ENCODE measurements at places on chromosomes 3 and 15.

DNA sequence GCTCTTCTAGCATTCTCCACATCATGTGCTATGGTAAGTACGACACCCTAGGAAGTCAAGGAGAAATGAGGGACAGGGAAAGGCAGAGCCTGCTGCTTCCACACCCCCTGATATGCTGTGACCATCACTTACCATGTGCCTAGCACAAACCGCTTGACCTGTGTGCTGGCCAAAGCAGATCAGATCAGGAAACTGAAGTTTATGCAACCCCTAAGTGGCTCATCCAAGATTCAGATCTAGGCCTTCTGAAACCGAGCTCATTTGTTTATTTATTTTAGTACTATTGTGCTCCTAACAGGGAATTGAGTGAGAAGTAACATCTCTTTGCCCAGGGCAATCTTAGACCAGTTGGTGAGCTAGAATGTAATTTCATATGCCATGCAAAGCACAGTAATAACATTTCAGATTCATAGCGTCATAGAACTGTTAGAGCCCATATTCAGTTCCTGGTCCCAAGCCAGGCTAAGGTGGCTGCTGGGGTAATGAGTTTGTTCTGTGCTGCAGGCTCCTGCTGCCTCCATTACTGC, at the start of gene RTP2:
Gene RTP2 (minus strand): TSS at position 51 of the 527 bp plus-strand sequence. CDS start 429 bp downstream, outside the sequence.
- no peak for DNase-seq

GRCh38 chr3:148865049-148865448, at the start of gene CPA3:
Gene CPA3, plus strand, starts transcription at chr3:148865296. Its CDS starts 12 bp downstream, at chr3:148865308.
- DNase-seq = no peak

- DNase-seq = no peak
These were observed 189.5 kb downstream of the WDR72 start for GRCh38 chr15:53569751-53570480.

- DNase-seq = no peak
These were observed 2.9 kb upstream of the MKRN2 start for GRCh38 chr3:12553921-12554391.

DNA sequence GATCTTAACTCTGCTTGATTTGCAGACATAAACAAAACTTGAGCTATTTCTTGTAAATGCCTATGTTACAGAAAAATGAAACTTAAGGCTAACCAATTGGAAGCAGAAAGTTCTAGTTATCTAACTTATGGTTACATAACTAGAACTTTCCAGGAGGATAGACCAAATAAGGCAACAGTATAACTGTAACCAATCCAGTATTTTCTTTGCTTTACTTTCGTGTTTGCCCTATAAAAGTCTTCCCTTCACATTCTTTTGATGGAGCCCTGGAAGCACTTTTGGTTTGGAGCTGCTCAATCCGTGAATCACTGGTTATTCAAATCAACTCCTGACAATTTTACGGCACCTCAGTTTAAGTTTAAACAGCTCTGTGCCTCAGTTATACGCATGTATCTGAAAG, 164.6 kb downstream of the SUCLG2 start:
- DNase-seq = no peak

DNA sequence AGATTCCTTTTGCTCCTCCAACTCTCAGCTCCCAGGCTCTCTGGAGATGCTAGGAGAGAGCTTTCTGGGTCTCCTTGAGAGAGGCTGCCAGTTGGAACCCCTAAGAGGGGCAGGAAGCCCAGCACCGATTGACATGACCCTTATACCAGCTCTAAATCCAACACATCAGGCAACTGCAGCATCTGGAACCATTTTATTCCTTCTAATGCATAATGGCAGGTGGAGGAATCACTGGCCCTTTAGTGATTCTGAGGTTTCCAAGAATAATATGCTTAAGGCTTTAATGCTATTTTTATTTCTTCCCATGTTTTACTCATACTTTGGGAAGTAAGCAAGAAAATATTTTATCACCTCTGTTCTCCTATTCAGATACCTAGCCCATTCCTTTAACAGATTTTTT, 60.3 kb upstream of the TEX264 start:
- DNase-seq = no peak

DNA sequence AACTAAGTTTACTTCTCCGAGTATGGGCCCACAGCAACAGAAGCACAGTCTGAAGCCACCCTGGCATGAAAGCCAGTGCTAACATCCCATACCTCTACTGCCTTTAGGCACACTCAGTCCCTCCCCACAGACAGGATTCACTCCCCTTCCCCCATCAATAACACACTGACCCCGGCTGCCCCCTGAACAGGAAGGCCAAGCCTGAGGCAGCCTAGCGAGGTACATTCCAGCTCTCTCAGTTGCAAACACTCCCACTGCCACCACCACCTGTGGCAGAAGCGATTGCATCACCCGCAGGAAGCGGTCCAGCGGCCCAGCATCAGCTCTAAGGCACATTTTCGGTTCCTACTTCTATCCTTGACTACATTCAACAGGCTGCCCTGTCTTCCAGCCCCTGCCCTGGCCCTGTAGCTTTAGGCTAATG, 7.0 kb upstream of the BMF start:
- DNase-seq = no peak

DNA sequence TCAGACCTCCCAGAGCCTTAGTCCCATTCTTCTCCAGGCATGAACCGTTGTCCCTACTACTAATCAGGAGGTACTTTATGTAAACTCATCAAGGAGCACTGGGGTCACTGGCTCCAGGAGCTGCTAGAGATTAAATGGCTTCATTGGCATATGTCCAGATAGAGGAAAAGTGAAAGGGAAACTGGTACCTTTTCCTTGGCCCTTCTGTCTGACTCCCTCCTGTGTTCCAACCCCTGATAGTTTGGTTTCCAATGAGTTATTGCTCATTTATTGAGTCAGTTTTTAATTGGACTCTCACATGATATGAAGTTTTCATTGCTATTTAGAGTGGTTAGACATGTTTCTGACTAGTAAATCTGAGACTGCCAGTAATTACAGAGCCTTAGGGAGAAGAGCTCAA, 130.5 kb upstream of the BFSP2 start:
- no peak for DNase-seq

GRCh38 chr3:78174821-78175220, 1134.9 kb downstream of the ROBO2 start:
- no peak for DNase-seq

GRCh38 chr3:64178419-64178818, 46.8 kb downstream of the PRICKLE2 start:
- no peak for DNase-seq

DNA sequence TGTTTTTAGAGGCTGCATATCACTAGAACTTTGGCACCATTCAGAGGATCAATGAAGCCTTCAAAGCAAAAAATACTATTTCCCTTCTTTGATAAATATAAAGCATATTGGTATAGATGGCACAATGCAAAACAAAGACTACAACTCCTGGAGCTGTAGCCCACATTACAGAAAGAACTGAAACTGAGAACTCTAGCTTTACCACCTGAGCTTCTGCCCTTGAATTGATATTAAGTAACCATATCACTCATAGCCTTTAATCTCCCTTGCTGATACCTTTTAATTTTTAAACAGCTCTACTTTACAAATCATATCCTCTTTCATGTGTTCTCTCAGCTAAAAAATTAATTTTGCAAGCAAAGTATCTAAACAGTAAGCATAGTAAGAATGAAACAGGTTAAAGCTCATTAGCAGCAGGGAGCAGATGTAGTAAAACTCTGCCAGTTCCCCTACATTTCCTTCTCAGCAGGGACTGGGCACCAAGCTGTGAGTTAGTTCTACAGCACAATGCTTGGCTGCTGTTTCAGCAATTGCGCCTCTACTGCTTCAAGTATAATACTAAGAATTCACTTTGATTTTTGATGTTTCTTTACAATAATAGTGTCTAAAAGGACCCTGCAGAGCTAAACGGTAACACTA, 97.9 kb upstream of the NANOGP8 start:
- DNase-seq = no peak

- no peak for DNase-seq
These were observed 72.5 kb downstream of the OPA1 start for GRCh38 chr3:193665370-193665989.

DNA sequence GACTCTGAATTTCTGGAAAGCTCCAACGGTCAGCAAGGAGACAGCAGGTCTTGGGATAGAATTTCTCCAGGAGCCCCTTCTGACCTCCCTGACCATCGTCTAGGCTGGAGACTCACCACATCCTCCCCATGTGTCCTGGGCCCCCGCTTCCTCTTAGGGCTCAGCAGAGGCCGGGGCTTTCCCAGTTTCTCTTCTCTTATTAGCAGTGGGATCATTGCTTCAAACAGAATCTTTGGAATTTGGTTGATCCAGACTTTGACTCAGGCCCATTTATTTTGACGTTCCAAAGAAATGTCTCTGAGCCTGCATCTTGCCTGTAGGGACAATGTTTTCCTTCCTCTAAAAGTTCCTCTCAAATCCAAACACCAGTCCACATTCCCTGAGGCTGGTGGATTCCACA, 38.4 kb upstream of the SLC6A6 start:
- no peak for DNase-seq

- no peak for DNase-seq
These were observed 358.9 kb downstream of the RBMS3 start for GRCh38 chr3:29639578-29640290.

DNA sequence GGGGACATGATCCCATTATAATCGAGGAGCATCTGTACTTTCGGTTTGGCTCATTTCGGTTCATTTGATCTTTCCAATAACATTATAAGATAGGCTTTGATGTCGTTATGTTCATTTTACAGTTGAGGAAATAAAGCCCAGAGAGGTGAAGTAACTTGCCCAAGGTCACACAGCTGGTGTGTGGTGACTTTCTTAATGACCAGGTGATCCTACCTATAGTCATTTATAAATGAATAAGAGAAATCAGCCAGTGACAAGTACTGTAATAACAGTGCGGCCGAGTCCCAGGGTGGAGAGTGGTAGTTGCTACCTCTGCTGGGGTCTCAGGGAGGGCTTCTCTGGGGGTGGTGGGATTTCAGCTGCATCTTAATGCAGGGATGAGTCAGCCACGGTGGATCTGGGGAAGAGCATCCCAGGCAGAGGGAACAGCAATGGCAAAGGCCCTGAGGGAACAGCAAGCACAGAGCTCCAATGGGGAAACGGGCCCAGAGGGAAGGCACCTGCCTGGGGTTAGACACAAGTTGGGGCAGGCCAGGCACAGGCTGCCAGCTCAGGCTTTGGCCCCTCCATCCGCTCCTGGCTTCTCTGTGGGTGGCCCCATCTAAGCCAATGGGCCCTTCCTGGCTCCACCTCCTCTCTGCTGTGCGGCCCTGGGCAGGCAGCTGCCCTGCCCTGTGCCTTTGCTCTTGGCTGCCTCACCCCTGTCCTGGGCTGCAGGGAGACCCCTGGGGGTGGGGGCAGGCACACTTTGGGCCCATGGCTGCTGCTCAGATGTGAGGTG, 1.1 kb upstream of the FBLN2 start:
- peak; percentile 68 for DNase-seq

GRCh38 chr3:148605521-148605920, 92.2 kb upstream of the AGTR1 start:
- DNase-seq = no peak

DNA sequence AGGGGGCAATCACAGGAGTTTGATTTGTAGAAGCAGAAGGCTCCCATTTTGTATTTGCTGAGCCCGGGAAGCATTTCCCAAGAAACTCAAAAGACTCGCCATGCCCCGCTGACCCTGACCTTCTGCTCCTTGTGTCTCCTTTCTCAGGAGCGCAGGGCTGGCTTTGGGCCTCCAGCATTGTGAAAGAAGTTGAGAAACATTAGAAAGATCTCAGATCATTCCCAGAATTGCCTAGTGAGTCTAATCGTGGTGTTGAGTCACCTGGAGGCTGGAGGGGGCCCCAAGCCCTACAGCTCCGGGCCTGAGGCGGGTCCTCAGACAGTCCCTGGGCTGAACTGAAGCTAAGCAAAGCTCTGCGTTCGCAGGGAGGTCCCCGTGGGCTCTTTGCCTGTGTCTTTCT, 10.9 kb upstream of the PIGZ start:
- no peak for DNase-seq

- no peak for DNase-seq
These were observed at the start of gene PLA2G4D for GRCh38 chr15:42094512-42094963. Gene PLA2G4D, minus strand, starts transcription at chr15:42094562. Its CDS starts 103 bp downstream, at chr15:42094459.

DNA sequence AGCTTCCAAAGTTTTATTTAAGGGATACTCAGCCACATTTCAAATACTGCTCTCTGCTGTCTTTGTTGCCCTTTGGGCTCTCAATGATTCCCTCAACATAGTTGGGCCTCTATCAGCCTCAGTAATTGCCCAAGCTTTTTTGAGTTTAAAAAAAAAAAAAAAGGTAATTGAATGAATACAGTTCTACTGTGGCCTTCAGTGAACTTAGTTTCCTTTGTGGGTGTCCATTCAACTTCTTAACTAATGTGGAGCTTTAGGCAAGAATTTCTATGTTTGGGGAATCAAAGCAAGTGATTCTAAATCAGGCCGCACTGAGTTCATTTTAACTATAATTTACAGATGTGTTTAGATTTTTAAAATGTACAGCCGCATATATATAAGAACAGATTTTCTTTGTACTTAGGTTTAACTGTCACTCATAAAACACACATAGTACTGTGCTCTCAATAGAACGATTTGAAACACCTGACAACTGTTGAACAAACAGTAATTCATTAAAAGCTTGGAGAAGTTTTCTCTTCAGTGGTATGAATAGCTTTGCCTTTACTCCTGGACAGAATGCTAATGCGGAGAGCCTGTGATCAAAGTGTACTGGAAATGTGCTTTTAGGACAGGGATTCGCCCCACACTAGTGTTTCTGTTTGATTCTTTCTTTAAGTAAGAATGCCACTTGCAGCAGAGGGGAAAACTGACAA, 844.9 kb upstream of the SEMA6D start:
- no peak for DNase-seq

GRCh38 chr15:22253676-22254408, 173.5 kb downstream of the OR4M2 start:
- no peak for DNase-seq

DNA sequence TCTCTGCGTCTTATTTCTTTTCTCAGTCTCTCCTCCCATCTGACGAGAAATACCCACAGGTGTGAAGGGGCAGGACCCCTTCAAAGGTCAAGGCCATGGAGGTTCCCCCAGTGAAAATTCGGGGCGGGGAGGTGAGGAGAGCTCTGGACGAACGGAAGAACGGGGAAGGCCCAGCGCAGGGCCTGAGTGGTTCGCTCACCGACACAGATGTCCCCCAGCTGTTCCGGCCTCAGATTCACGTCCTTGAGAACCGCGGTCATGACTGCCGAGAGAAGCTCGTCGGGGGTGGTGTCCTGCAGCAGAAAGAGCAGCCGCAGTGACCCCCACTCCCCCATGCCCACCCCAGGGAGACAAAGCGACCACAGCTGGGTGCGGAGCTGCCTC, 542 bp downstream of the ACAA1 start:
- no peak for DNase-seq

- no peak for DNase-seq
These were observed 10.7 kb downstream of the MUC13 start for GRCh38 chr3:124923833-124924232.

All from chondrocyte (in vitro differentiated cells).